Activated T-cell treated with anti-CD3 and anti-CD28 coated beads for 48 hours (primary cell): ENCODE measurements at places on chromosomes 4 and X.

- DNase-seq, result no peak
These were observed 56.0 kb downstream of the MED28 start for GRCh38 chr4:17670423-17670822.

DNA sequence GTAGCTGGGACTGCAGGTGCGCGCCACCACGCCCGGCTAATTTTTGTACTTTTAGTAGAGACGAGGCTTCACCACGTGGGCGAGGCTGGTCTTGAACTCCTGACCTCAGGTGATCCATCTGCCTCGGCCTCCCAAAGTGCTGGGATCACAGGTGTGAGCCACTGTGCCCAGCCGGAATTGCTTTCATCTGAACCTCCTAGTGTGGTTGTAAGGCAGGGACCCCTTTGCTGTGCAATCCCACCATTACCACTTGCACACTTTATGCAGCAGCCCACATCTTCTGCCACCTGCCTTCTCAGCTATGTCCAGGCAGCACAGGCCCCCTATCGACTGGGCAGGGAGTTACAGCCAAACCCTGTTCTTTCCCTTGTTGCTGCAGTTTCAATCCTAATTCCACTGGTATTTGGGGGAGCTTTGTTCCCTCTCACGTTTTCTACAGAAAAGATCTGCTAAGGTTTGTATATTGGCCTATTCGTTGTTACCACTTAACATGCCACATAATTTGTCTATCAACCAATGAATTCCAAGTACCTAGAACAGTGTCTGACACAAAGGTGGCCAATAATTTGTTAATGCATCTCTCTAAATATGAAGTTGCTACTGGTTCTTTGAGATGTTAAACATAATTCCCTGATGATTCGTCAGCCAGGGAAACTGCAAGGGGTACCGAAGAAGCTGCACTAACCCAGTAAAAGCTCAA lies 6.5 kb downstream of the RPL39 start:
- peak; percentile 40 for DNase-seq

- no peak for DNase-seq
These were observed 14.9 kb downstream of the LSM6 start for GRCh38 chr4:146190456-146190855.

- DNase-seq, result no peak
These were observed 196.7 kb upstream of the PSAPL1 start for GRCh38 chr4:7631288-7632014.

DNA sequence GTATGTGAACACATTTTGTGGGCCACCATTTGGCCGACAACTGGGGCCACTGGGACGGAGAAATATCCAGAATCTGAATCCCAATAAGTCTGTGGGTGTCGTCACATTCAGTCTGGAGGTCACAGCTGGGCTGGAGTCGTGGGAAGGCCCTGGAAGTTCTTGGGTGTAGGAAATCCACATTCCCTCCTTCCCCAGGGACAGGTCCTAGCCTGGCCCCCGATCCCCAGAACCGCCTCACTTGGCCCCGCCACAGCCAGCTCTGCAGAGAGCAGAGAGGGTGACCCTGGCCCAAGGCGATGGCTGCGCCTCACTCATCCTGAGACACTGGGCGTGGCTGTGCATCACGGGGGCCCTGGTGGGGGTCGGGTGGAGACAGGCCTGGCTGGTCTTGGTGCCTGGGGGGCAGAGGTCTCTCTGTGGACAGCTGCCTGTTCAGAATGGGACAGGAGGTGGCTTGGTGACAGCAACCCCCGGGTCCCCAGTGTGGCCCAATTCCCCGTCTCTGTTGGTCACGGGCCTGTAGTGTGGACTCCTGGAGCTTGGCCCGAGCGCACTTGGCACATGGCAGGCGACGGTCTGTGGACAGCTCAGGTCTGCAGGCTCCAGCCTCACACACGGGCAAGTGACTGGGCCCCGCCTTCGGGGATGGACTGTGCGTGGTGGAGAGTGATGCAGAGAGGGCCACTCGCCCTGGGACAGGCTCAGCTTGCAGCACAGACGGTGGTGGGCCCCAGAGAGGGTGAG lies 16.4 kb downstream of the DOK7 start:
- no peak for DNase-seq

DNA sequence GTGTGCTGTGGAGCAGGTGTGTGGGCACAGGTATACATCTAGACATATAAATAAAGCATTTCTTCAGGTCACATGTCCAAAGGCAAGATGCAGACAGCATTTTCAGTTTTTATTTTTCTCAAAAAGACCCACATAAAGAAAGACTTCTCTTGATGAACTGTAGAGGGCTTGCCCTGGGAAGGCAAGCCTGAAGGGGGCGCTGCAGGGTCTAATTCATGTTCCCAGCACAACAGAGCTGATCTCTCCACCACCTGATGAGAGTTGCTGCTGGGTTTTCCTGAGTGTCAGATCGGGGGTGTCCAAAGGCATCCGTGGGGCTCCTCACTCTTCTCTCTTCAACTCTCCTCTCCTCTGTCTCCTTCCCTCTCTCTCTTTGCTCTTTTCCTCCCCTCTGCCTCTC lies 26.6 kb downstream of the ADRA2C start:
- no peak for DNase-seq

- no peak for DNase-seq
These were observed 124.9 kb downstream of the POU4F2 start for GRCh38 chr4:146763560-146763959.

DNA sequence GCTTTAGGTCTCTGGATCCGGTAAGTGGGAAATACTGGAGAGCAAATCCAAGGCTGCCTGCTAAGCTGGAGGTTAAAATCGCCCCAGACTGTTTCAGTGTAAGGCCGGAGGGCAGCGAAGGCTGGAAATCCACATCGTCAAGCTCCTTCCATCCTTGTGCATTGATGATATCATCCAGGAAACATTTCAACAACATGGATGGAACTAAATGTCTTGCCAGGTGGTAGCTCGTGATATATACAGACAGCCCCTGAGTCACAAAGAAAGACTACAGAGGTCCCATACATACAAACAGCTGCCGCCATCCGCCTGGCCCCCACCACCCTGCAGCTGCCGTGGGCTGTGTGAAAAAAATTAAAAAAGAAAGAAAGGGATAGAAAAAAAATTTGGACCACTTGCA lies 148.9 kb upstream of the RBPJ start:
- no peak for DNase-seq

DNA sequence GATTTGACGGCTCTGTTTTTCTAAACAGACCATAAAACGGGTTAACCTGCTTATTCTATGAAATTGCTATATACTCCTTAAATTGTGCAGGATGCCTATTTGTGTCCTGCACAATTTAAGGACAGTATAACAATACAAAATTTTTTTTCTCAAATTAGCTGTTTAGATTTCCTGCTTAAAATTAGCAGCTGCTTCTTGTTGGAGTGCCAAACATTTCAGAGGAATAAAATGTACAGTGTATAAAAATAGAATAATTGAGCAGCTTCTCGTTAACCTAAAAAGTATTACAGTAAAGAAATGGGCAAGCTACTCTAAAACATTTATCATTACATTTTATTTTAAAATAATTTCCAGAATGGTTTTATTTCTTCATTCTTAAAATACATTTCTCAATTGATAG lies 100.5 kb downstream of the PPA2 start:
- DNase-seq, result no peak

- no peak for DNase-seq
These were observed 37.8 kb downstream of the PCDH10 start for GRCh38 chr4:133186845-133187244.

- DNase-seq, result no peak
These were observed 27.2 kb upstream of the SEC24B start for GRCh38 chr4:109406337-109406931.

- no peak for DNase-seq
These were observed 100.8 kb downstream of the SHISA3 start for GRCh38 chr4:42498040-42498439.

DNA sequence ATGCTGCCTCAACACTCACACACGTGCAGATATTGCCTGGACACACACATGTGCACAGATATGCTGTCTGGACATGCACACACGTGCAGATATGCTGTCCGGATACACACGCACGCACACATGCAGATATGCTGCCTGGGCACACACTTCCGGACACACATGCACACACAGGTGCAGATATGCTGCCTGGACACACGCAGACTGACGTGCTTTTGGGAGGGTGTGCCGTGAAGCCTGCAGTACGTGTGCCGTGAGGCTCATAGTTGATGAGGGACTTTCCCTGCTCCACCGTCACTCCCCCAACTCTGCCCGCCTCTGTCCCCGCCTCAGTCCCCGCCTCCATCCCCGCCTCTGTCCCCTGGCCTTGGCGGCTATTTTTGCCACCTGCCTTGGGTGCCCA lies 14.7 kb downstream of the FGFRL1 start:
- peak; percentile 41 for DNase-seq

DNA sequence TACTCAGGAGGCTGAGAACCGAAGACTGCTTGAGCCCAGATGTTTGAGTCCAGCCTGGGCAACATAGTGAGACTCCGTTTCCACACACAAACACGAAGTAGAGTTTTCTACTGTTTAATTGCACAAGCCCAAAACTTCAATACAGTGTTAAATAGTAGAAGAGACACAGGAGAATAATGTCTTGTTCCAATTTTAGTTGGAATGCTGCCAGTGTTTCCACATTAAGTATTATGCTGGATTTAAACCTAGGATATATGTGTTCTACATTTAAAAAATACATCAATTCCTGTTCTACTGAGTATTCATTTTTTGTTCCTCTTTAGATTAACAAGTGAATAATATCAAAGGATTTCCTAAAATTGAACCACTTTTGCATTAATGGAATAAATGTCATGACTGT lies 91.3 kb downstream of the LCORL start:
- no peak for DNase-seq

DNA sequence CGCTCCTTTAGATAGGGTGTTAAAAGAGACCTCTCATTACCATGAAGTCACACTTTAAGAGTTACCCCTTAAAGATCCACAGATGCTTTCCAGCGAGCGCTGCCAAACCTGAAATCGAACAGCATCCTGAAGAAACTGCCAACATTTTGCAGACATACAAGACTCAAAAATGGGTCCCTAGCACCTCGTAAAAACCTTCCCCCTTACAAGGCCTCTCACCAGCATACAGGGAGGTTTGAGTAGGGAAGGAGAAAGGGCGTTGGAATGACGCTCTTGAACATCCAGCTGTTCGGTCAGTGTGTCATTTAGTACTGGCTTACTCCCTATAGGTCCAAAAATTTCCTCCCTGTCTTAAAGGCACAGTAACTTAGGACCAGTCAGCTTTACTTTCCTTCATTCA lies 45.3 kb upstream of the PGRMC1 start:
- DNase-seq, result no peak

- DNase-seq, result no peak
These were observed 56.8 kb downstream of the ARHGAP24 start for GRCh38 chr4:85531560-85532341.

- no peak for DNase-seq
These were observed 14.1 kb downstream of the NOP14 start for GRCh38 chr4:2948895-2949781.

- no peak for DNase-seq
These were observed 262.0 kb downstream of the PPP1R2C start for GRCh38 chrX:42515939-42516338.

DNA sequence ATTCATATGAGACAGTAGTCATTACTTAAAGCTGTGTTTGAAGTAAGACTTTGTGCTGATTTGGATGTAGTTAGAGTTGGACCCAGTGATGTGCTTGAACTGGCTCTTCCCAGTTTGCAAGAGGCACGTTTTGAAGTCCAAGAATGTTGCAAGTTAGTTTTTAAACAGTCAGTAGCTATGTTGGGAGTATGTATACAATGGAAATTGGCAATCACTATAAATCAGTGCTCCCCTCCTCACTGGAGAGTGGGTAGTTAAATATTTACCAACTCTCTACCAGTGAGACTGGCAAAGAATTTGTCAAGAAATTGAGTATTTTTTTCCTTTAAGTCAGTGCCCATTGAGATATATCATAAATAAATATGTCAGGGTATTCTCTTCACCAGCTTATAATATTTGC lies 191.9 kb upstream of the SPRY1 start:
- DNase-seq, result no peak

- no peak for DNase-seq
These were observed 31.7 kb downstream of the USP9X start for GRCh38 chrX:41116948-41117347.

DNA sequence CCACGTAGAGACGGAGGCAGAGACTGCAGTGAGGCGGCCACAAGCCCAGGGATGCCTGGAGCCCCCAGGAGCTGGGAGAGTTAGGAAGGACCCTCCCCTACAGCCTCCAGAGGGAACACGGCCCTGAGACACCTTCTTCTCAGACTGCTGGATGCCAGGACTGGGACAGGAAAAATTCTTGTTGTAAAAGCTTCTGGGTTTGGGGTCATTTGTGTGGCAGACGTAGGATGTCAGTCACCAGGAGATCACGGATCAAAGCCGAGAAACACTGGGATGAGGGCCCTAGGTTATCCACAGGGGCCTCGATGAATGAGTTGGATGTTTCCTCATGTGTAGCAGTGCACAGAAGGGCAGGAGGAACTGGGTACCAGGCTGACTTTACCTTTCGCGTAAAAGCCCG lies 163.7 kb downstream of the SHOX start:
- no peak for DNase-seq

DNA sequence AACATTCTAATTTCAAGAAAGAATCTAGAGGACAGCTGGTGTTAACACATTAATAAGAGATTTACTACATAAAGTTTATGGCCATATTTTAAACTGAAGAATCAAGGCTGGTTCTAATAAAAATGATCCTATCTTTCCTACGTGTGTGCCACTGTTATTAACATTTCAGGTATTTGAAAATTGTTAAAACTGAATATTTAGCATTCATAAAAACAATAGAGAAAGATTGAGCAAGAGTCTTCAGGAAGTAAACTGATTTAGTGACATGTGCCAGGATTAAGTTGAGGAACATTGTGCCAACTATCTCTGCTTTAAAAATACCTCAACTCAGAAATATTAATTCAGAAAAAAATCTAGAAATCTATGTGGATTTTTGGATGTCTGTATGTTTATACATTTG lies 810.1 kb downstream of the FAT4 start:
- no peak for DNase-seq

DNA sequence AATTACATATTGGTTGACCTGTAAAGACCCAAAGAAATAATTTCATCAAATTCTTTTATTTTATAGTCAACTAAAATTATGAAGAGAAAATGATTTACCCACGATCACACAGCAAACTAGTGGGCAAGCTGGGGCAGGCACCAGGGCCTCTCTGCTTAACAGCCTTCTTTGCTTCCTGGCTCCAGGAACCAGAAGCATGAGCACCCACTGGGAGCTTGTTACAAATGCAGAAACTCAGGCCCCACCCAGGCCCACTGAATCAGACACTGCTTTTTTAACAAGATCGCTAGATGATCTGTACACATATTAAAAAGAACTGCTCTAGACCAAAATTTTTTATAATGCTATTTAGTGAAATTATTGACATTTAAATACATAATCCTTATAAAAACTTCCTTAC lies 95.0 kb downstream of the GEMIN8 start:
- DNase-seq, result no peak

DNA sequence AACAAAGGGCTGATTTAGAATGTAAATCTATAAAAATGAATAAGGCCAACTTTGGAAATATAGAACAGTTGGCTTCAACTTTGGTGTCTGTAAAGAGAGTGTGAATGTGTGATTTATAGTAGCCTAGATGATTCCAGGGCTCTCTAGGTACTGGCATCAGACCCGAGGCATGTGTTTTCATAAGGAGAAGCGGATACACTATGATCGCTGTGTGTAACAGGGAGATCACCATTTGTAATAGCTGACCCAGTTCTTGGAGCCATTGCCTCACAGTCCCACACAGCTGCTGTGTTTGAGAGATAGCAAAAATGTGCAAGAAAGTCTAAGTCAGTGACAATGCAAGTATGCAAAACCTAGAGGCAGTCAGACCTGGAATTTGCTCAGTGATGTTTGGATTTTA lies 135.1 kb downstream of the REPS2 start:
- DNase-seq, result no peak
